ENCODE measurements at places on chromosomes 4 and X.

- no peak for DNase-seq
These were observed 306.8 kb upstream of the ANXA10 start for GRCh38 chr4:167785523-167785922.

- peak; percentile 41 for DNase-seq
These were observed at the start of gene MAGED2 for GRCh38 chrX:54807524-54808108. TSS of gene MAGED2 (plus strand) at chrX:54807745. CDS start at chrX:54809332, 1,587 bp downstream.

DNA sequence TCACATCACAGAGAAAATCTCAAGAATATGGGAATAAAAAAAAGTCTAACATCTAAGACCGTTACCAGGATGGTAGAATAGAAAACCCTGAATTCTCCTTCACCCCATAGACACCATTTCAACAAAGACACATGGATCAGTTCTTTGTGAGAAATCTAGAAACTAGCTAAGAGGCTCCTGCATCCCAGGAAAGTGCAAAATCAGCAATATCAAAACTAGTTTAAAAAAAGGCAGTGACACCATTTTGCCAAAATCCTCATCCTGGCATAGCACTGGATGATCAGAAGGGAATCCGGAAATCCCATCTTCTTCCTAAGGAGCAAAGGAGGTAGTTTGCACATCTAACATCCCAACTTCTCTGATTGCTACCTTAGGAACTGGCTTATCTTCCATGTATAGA lies 88.9 kb upstream of the MAGEE2 start:
- no peak for DNase-seq

DNA sequence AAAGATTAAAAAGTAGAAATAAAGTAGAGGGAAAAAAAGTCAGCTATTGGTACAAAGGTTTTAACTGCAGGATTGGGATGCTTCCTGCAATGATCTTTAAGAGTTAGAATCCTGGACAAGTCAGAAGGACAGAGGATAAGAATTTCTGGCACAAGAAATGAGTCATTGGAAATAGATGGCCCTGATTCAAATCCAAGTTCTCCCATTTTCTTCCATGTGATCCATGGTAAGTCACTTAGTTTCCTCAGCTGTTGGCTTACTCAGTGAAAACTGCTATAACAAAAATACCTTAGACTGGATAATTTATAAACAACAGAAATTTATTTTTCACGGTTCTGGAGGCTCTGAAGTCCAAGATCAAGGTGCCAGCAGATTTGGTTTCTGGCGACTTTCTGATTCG lies 13.3 kb upstream of the TBC1D19 start:
- no peak for DNase-seq

GRCh38 chrX:120120223-120120622 lies 4.5 kb upstream of the RHOXF1 start:
- DNase-seq = peak; percentile 0

- peak; percentile 48 for DNase-seq
These were observed 201.0 kb upstream of the NEIL3 start for GRCh38 chr4:177108708-177109107.

DNA sequence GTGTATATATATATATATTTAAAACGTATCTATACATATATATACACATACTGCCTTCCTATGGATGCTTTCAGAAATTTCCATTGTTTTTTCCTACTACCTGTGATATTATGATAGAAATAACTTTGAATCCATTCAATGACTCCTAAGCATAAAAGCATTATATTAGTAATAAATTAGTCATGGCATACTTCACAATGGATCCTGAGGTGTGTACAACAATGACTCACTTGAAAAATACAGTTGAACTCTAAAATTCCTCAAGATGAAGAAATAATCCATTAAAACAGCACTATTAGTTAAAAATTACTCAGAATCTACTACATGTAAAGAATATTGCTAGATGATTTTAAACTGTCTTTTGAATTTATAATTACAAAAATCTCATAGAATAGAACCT lies 201.1 kb downstream of the STPG2 start:
- no peak for DNase-seq

- peak; percentile 47 for DNase-seq
These were observed 217.6 kb downstream of the ZNF674 start for GRCh38 chrX:46327566-46328115.

- no peak for DNase-seq
These were observed 56.6 kb downstream of the ARHGAP6 start for GRCh38 chrX:11609109-11609508.

GRCh38 chr4:61782133-61782532 lies 582.0 kb downstream of the ADGRL3 start:
- no peak for DNase-seq

- DNase-seq = no peak
These were observed 515.0 kb downstream of the INPP4B start for GRCh38 chr4:142331132-142331531.

DNA sequence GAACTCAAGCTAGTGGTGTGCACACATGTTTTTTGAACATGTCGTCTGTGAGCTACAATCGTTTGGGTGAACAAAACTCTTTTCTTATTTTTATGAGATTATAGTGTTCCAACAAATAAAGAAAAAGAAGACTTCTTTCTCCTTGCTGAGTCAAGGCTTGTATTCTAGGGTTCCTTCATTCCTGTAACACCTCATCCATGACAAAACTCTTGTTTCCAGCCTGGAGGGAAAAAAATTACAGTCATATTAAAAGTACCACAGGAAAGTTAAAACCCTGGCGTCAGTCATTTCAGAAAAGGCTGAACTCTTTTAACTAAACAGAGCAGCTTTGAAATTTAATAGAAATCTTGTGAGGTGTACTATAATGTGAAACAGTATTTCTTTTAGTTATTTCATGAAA lies 79.2 kb upstream of the BOD1L1 start:
- no peak for DNase-seq

- DNase-seq = peak; percentile 46
These were observed 15.8 kb downstream of the ZCCHC12 start for GRCh38 chrX:118839334-118839958.

DNA sequence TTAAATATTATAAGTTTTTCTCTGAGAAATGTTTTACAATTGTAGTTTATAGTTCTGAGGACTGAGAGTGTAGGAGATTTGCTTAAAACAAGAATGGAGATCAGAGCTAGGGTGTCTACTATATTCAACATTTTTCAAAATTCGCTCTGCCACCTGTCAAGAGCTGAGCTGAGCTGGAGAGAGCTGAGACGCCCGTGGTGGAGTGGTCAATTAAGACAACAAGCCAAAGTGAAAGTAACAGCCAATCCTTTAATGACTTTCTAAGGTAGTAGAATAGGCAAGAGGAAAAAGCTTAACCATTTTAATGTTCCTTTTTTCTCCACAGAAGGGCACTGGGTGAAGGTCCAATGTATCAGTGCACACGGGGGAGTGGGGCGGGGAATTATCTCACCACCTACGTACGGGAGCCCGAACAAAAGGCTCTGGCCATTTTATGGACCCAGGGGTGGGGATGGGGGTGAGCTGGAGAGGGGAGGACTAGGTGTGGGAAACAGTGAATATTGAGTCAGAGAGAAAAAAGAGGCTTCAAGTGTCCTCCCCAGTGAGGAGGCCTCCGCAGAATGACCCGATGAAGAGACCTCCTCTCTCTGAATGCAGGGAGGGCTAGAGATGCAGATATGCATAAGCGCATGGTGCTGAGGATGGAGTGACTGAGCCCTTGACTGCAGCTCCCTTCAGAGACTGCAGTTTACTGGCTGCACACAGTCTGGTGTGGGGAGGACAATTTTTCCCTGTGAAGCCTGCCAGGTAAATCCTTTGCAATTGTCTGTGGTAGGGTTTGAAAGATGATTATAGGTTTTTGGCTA lies 60.8 kb downstream of the SPCS3 start:
- no peak for DNase-seq

DNA sequence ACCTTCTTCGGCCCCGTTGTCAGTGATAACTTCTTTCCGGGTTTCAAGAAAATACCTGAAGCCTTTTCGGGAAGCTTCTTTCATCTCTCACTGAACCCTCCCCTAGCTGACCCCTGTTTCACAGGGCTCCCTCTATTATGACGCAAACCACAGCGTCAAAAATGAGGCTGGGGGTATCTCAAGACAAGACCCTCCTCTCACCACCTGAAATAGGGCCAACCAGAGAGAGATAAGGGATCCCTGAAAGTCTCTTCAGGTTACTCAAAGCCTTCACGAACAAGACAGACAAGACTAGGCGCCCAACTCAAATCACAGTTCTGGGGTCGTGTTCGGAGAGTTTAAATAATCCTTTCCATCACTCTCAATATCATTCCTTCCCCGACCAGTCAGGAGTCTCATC lies 1.2 kb downstream of the PHF8 start:
- DNase-seq = no peak

DNA sequence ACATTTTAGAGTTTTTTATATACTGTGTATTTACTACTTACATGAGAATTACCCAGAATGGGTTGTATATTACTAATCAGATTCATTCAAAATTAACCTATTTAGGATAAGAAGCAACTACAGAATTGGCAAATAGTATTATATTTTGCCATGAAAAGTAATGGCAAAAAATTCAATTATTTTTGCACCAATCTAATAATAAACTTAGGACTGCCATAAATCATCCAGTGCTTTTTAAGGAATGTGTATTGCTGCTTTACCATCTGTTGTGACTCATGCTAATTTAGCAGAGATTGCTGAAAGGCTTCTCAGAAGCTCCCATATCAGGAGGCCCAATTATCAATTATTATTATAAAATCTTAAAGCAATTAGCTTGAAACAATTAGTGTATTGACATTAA lies 24.0 kb downstream of the NPY2R start:
- DNase-seq = no peak

DNA sequence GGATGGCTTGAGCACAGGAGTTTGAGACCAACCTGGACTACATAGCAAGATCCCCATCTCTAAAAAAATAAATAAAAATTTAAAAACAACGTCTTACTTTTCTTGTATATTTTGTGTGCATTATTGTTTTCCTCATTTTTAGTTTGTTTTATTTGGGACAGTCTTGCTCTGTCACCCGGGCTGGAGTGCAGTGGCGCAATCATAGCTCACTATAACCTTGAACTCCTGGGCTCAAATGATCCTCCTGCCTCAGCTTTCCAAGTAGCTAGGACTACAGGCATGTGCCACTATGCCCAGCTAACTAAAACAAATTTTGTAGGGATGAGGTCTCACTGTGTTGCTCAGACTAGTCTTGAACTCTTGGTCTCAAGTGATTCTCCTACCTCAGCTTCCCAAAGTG lies 9.5 kb upstream of the SMIM14 start:
- no peak for DNase-seq

DNA sequence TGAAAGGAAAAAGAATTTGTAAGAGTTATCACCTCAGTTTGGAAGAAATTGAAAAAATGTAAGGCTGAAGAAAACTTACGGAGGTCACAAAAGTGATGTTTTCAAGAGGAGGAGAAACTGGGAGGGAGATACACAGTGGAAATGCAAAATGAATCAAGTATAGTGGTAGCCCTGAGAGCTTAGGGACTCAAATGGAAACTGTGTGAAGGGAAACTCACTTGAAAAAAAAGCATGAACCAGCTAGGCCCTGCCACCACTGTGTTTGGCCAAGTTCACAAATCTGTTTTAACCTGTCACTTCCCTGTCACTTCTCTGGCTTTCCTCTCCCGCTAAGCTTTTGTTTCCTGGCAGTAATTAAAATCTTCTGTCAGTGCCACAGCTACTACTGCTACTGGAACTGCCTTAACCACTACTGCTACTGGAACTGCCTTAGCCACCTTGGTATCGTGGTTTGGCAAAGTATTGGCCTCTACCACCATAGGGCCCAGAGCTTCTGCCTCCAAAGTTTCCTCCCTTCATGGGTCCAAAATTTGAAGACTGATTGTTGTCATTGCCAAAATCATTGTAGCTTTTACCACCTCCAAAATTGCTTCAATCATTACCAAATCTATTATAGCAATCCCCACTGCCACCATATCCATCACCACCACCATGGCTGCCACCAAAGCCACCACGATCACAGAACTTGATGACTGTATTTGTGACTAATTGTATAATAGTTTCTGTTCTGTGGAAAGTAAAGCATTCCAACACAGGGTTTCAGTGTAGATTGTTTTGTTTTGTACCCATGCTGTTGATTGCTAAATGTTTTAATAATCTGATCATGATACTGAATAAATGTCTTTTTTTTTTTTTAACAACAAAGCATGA lies 41.5 kb downstream of the SMARCA5 start:
- no peak for DNase-seq

DNA sequence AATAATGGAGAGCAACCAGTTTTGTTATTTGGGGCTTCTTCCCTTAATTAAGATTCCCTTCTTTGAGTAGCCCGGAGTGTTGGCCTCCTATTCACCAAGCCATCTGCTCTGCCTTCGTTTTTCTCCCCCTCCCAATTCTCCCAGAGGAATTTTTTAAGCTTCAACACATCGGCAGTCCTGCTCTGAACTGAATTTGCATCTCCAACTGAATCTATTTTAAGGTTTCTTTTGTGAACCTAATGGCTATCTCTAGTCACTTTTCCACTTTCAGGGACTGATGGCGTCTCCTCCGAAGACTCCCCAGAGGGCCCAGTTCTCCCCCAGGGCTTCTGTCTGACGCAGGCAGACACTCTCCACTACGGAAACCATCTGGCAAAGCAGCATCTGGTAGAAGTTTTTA lies 280.2 kb downstream of the ADGRA3 start:
- no peak for DNase-seq

- DNase-seq = peak; percentile 64
These were observed 586.0 kb upstream of the AADAT start for GRCh38 chr4:170675568-170676262.

DNA sequence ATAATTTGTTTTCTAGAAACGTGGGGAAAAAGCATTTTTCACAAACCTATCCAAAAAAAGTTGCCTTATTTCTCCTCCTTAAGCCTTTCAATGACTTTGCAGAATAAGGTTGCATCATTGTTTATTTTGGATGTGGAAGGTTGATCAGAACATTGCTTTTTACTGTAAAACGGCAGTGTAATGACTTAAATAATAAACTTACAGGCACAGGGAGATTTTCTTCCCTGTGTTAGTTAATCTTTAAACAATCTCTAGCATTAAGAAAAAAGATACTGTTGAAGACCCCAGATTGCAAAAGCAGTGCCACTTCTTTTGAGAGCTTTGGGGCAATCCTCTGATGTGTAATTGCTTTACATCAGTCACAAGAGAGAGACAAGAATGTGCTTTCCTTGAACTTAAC lies 153.4 kb downstream of the ARX start:
- no peak for DNase-seq

- DNase-seq = peak; percentile 82
These were observed 45.1 kb upstream of the SLC4A4 start for GRCh38 chr4:71293705-71294104.

DNA sequence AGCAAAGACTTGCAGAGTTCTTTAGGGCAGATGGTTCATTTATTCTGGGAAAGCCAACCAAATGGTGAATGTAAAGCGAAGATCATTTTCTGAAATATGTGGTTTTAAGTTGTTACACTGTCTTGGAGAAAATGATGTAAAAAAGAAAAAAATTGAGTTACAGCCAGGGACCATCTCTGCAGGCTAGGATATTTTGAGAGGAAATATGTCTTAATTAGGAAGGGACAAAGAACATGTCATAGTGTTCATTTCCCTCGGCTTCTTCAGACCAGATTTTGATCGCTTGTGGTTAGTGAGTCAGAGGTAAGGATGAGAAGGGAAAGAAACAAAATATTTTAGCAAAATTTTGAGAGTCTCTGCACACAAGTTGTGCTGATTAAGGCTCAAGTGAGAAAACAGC lies 59.0 kb upstream of the C1QTNF7 start:
- peak; percentile 95 for DNase-seq

- DNase-seq = peak; percentile 71
These were observed 1.5 kb downstream of the CLCN3 start for GRCh38 chr4:169621731-169622492.

GRCh38 chr4:174422893-174423256 lies 99.4 kb downstream of the HPGD start:
- no peak for DNase-seq
